H9 (cell line): ENCODE measurements at places on chromosomes 1 and 21.

DNA sequence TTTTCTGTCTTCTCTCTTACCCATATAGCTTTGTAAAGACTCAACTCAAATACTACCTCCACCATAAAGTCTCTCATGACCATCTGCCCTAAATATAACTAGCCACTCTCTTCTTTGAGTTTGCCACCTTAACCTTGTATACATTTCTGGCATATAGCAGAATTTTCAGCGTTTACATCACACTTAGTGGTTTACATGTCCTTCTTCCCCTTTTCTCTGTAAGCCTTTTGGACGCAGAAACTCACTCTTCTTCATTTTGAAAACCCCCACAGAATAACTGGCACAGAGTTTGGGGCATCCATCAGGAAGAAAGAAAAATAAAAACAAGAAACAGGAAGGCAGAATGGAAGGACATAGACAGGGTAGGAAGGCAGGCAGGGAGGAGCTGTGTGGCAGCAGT, 131.8 kb upstream of the DUSP10 start:
- no peak for DNase-seq

- no peak for DNase-seq
These were observed 29.4 kb upstream of the RAB3GAP2 start for GRCh38 chr1:220301630-220302029.

- no peak for DNase-seq
These were observed 1183.7 kb downstream of the MRPL39 start for GRCh38 chr21:24423546-24423945.

DNA sequence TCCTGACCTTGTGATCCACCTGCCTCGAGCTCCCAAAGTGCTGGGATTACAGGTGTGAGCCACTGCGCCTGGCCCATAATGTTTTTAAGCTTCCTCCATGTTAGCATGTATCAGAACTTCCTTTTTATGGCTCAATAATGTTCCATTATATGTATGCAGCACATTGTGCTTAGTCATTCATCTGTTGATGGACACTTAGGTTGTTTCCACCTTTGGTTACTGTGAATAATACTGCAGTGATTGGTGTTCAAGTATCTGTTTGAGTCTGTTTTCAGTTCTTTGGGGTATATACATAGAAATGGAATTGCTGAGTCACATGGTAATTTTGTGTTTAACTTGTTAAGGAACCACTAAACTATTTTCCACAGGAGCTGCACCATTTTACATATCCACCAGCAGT, 17.7 kb downstream of the CMPK1 start:
- no peak for DNase-seq

DNA sequence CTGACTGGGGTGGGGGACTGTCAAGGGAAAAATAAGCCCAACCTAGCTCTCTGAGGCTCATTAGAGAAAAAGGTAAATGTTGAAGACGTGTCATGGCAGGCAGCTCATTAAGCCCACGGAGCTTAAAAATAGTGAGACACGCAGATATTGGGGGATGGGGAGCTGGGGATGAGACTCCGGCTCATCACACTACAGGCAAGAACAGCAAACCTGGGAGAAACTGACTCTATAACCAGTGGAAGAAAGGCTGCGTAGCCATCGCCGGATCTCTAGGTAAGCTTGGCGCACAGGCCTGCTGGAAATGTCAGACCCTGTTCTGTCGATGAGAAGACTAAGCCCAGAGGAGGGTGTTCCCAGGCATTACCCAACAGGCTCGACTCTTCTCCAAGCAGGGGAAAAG, 78.0 kb downstream of the SYT2 start:
- no peak for DNase-seq

DNA sequence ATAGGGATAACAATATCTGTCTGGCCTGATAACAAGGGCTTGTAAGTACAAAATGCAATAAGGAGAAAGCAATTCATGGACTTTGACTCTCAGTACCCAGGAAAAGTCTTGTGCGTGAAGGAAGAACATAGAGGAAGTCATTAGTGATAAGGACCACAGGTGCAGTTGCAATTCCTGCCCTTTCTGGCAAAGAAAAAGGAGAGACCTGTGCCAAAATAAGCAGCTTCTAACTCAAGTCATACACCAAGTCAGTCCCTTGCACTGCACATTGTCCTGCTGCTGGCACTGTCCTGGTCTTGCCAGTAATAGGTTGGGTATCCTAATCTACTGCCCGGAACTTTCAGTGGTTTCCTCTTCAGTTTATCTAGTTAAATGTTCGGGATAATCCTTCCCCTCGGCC, 14.8 kb upstream of the SOD1 start:
- DNase-seq = no peak

GRCh38 chr1:28877132-28877781, 37.1 kb upstream of the EPB41 start:
- DNase-seq = peak; percentile 82

- no peak for DNase-seq
These were observed 16.3 kb upstream of the NUF2 start for GRCh38 chr1:163305441-163305840.

- no peak for DNase-seq
These were observed 4.4 kb downstream of the TSPEAR start for GRCh38 chr21:44706706-44707581.

GRCh38 chr1:28855046-28855445, 43.1 kb downstream of the OPRD1 start:
- DNase-seq = no peak

- no peak for DNase-seq
These were observed 36.4 kb downstream of the SLC35F3 start for GRCh38 chr1:233940908-233941307.

DNA sequence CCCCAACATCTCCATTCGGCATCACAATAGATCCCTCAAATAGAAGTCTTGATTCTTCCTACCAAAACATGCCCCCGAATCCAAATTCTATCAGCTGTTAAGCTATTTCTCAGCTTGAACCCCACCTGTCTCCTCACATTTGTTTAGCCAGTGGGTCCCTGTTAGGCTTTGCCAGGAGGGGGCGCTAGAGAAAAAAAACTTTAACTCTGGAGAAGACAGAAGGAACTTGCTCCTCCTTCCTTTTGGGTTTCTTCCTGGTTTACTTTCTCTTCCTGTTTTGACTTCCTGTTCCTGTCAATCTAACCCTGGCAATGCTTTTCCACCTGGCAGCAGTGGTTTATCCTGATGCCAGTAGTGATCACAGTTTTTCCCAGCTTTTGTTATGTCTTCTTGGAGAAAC, 95.6 kb upstream of the KCNK1 start:
- peak; percentile 70 for DNase-seq

DNA sequence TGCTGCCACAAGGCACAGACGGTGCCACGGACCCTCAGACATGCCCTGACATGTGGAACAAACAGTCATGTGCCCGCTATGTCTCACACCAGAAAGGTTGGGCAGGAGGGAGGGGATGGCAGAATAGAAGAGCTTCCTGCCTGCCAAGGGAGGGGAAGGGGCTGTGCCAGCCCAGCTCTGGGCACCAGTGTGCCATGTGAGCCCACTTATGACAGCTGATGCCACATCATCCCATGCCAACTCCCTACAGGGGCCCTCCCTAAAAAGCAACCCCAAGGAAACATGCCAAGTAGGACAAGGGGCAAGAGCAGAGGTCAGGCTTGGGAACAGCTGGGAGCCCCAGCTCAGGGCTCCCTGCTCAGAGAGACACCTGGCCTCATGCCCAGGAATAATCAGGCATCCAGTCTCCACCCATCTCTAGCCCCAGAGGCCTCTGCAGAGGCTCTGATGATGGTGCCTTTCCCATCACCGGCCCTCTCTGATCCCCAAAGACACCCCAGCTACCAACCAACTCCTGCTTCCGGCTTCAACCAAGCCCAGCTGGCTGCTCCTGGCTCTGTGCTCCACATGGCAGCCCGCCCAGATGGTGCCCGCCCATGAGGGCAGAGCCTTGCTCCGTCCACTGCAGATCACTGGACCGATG, 10.3 kb downstream of the ADGRB2 start:
- no peak for DNase-seq

DNA sequence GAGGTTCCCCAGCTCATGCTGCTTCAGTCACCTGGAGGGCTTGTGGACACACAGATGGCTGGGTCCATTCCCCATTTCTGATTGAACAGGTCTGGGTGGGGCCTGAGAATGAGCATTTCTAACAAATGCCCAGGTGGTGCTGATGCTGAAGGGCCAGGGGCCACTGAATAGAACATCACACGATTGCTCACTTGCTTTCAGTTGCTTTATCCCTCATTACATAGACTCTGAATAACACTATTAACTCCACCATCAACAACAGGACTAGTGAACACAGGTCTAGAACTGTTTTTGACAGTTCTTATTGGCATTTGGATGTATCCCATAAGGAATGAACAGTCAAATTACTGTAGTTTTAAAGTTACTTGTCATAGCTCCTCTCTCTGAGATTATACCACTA, 12.1 kb downstream of the TRAPPC10 start:
- no peak for DNase-seq

DNA sequence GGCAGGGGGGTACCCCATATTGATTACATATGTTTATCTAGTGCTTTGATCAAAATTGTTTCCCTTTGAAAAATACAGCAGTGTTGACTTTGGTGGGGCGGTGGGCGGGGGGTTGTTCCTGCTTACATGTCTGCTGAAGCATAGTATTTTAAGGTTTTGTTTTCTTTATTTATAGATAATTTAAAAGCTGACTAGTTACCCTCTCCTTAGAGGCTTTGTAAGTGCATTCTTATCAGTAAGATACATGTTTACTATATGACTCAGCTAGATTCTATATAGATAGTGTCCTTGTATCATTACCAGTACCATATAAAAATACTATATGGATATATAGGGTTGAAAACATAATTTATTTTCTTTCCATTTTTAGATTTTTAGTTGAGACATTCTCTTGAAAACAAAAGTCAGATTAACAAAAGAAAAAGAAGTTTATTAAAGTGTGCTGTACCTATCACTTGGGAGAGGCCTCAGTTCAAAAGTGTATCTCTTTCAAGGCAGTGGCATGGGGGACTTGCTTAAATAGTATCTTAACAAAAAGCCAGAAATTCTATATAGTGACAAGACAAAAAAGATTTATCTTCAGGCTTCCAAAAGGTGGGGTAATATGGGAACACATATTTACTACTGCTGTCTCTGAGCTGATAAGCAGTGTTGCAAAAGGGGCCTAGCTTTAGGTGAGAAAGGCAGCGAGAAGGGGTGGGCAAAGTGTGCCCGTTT, 79.0 kb downstream of the HS2ST1 start:
- DNase-seq = no peak

- DNase-seq = no peak
These were observed 5.8 kb upstream of the CTSE start for GRCh38 chr1:206029484-206029883.

DNA sequence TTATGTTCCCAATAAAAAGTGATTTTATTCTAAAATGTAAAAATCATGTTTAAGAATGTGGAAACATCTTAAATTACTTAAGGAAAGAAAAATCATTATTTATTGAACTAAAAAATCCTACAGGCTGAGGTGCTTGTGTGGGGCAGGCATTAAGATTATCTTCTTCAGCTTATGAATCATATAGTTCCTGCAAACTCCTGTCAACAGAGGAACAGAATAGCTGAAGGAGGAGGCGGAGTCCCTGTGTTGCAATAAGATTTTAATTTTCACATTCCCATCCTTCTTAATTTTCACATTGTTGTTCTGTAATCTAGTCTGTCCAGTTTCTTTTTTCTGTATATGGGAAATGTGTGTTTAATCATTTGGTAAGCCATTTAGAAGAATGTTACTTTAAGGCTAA, 20.6 kb upstream of the OLFML3 start:
- no peak for DNase-seq

- DNase-seq = no peak
These were observed 1.4 kb downstream of the SLC9A1 start for GRCh38 chr1:27153549-27153886.
